Neuronal stem cell (in vitro differentiated cells): ENCODE measurements at places on chromosomes 2 and 18.
A peak's percentile ranks its signal among the peaks of the same experiment; 100 is the strongest.

- no peak for DNase-seq
Measured at GRCh38 chr2:40372283-40372985, 79.5 kb downstream of the SLC8A1 start.

DNA sequence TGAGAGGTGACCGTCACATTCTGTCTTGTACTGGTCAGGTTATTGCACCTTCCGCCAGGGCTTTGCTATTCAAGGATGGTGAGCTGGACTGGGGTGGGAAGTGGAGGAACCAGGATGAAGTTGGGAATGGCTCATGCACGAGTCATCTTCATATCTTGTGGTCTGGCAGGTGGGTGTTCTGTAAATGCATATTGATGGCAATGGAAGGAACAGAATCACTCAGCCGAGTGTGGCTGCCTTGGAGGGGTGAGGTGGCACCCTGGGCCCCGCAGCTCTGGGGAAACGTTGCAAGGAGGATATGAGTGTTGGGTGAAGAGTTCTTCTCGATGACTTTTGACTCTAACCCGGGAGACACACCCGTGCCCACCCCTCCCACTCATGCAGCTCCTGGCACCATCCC, 1.2 kb downstream of the NEU2 start:
- DNase-seq = no peak

DNA sequence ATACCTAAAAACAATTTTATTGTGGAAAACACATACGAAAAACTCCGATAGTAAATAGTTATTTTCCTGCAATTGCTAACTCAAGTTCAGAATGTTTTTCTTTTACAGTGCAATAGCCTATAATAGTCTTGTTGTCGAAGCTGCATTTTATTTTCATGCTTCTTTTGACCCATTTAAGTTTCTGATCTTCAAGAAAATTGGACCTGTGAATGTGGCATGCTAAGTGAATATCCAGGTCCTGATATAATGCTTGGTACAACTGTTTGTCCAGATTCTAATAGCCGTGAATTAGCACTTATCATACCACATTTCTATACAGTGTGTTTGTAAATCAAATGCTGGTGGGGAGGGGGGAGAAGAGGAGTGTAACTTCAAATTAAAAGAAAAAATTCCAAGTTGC, 3.0 kb upstream of the ONECUT2 start:
- DNase-seq = no peak

DNA sequence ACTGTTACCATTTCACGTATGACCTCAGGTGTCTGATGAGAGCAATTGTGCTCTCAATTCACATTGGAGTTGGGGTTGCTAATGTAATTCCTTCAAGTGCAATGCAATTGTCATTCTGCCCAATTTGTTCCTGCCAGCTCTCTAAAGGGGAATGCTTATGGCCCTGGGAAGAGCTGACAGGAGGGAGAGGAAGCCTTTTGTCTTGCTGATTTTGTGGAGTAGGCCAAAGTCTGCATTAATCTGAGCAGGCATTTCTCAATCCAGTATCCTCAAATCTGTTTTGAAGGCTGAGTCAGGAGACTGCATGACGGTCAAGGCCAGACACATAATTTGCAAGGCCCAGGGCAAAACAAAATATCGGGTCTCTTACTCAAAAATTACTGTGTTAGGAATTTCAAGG, 326.4 kb upstream of the SPHKAP start:
- DNase-seq = no peak

GRCh38 chr2:104944495-104944894, 90.6 kb downstream of the POU3F3 start:
- peak; percentile 48 for DNase-seq

DNA sequence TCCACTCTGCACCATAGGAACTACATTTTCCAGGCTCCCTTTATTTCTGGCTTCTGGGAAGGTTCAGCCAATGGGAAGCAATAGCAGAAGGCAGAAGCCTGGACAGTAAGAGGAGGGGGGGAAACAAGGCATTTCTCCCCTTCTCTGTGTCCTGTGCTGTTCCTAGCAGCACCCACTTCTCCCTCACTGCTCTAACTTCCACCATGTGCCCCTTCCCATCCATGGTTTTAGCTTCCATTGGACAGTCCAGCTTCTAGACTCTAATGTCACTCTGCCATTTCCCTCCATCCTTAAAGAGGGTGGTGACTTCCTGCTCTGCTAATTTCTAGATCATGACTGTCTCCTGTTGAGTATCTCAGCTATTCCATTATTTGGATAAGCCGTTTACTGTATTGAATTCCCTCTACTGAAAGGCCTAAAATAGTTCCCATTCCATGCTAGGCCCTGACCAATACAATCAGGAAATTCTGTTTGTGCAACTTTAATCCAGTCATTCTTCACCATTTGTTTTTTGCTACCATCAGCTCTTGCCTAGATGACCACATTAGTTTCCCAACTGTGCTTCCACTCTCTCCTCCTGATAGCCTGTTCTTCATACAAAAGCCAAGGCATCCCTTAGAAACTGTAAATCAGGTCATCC, 20.8 kb upstream of the LYPD1 start:
- no peak for DNase-seq

DNA sequence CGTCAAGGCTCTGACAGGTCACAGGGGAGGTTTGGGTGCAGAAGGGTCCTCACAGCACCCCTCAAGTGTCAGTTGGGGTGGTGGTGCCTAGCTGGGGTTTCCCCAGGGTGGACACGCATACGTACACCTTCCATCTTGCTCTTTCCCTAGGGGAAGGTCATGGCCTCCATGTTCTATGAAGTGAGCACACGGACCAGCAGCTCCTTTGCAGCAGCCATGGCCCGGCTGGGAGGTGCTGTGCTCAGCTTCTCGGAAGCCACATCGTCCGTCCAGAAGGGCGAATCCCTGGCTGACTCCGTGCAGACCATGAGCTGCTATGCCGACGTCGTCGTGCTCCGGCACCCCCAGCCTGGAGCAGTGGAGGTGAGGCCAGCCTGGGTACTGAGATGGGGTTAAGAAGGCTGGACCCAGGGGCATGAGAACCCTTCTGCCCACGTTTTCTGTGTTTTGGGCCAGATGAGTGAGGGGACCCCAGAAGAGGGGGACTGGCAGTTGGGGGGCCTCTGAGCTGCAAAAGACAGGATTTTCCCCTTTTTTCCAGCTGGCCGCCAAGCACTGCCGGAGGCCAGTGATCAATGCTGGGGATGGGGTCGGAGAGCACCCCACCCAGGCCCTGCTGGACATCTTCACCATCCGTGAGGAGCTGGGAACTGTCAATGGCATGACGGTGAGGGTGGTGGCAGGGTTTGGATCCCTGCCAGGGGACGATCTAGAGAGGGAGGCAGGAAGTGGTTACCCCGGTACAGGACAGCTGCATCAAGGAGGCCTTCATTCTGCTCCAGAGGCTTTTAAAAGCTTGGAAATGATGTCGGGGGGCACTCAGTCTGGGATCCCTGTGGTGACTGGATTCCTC, 20.9 kb downstream of the SLC30A3 start:
- no peak for DNase-seq

GRCh38 chr18:23740105-23740830, 51.0 kb downstream of the LAMA3 start:
- DNase-seq = no peak

GRCh38 chr2:103166456-103167324, 404.9 kb downstream of the TMEM182 start:
- no peak for DNase-seq

GRCh38 chr18:38982072-38982471, 1416.5 kb upstream of the CELF4 start:
- DNase-seq = no peak

DNA sequence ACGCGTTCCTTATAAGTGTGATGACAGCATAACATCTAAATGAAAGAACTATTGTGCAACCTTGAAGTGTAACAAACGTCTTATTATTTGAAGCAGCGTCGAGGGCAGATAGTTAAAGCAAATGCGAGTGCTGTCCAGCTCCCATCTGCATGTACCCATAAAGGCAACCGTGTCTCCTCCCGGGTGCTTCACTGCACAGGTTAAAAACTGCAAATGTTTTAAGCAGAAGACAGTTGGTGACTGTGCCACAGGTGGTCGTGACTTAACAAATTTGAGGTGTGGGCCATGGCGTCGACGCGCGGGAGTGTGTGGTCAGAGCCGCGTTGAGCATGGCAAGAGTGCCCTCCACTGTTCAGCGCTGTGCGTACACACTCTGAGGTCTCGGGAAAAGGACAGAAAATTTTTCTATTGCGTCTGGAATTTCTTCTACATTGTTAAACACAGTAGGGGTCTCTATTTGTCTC, 6.4 kb downstream of the SALL3 start:
- no peak for DNase-seq

- DNase-seq = no peak
Measured at GRCh38 chr2:95539836-95540235, 52.0 kb upstream of the TRIM43 start.

GRCh38 chr2:166017208-166017607, 63.6 kb upstream of the TTC21B start:
- no peak for DNase-seq

DNA sequence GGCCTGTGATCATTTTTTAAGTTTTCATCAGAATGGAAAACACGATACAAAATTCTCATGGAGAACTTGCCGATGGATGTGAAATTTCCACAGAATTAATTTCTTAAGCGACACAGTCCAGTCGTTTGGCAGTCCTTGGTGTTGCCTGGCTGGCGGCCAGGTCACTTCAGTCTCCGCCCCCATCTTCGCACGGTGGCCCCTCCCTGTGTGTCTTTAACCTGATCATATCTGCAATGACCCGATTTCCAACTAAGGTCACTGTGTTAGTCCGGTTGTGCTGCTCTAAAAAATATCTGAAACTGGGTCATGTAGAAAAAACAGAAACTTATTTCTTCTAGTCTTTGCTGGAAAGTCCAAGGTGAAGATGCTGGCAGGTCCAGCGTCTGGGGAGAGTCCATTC, 44.5 kb upstream of the COPS8 start:
- DNase-seq = no peak

DNA sequence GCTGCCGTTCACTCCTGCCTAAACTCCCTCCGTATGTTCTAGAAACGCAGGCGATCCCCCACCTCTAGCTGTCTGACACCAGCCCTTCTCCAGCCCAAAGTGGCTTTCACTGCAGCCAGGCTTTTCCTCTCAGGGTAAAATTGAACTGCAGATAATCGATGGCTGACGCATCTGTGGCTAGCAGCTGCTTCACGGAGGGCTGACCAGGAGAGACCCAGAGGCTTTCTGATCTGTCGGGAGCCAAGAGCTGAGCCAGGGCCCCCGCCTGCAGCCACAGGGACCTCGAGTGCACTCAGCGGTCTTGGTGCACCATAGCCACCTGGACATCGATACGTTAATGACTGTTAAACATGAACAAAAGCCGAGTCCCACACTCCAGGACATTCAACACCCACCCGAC, 107.5 kb downstream of the MBP start:
- no peak for DNase-seq

DNA sequence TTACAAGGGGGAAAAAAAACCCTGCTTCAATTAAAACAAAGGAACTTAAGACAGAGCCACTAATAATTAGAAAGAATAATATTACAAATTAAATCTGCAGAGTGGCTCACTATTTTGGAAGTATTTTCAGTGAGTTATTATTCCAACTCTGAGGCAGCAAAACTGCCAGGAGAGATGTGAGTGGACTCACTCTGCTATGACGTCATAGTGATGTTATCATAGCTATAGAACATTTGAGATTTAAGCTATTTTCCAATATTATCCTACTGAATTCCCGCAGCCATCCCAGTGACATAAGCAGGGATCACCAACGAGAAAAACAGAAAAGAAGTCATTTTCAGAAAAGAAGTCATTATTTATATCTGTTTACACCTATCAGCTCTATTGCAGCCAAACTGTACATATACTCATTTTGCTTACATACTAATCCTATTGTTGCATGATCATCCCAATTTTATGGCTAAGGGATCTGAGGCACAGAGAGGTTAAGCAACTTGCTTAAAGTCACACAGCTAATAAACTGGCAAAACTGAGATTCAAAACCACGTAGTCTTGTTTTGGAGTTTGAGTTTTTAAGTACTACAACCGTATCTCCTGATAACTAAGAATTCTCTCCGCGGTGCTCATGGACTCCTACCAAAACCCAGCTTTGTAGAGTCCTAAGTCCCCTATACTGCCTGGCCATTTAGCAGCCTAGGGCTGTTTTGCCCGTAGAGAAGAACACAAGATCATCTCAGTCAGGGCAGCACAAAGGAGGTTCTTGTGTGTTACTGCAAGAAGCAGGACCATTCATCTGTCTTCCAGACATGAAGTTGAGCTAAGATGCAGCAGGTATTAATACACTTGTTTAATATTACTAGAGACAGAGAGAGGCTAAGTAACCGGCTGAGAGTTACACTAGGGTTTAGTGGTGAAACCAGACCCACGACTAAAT, 299.8 kb downstream of the TCF4 start:
- no peak for DNase-seq

DNA sequence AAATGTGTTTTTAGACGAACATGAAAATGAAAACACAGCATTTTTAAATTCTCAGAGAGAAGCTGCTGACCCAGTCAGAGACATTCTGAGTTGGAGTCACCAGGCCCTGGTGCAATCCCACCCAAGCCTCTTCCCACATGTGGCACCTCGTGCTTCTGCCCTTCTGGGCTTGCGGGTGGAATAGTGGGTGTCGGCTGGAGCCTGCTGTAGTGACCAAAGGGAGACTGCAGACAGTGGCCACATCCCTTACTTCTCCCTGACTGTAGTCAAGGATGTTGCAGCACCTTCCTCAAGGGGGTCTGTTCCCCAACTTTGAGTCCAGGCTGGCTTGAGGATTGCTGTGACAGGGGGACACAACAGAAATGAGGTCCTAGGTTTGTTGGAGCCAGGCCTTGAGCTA, 104.4 kb upstream of the GLI2 start:
- DNase-seq = no peak

DNA sequence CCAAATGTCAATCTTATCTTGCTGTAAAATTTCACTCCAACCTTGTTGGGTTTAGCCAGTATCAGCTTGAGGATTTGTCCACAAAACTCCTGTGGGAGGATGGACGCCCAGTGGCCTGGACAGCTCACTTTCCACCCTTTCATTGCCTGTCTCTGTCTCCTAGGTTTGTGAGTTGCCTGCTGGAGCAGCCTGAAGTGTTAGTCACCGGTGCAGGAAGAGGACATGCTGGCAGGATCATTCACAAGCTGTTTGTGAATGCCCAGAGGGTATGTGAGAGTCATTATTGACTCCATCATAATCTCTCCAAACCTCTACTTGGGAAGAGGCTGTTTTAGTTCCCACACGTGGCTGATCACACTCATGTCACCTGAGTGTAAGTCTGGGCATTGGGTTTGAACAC, 112.3 kb downstream of the RAB3GAP1 start:
- DNase-seq = no peak

- DNase-seq = no peak
Measured at GRCh38 chr18:11993264-11993916, 12.1 kb downstream of the IMPA2 start.

GRCh38 chr2:16408331-16409005, 257.2 kb downstream of the CYRIA start:
- no peak for DNase-seq
